ENCODE measurements at places on chromosomes 7 and 10. TPM values are rescaled to one million over a fixed set of nuclear protein-coding genes. Genes with fewer than 3 reads are reported as not detected.

GRCh38 chr10:49696311-49696710, 16.9 kb downstream of the C10orf53 start:
- DNase-seq, result no peak

- peak; percentile 72 for DNase-seq
Observed at GRCh38 chr7:19377611-19378344, 232.6 kb upstream of the FERD3L start.

GRCh38 chr10:45239642-45240041, 75.8 kb downstream of the OR13A1 start:
- DNase-seq, result peak; percentile 38

The FXYD4 gene
- total RNA-seq, result not detected

The ADRB1 gene
- total RNA-seq, result not detected

The TLL2 gene
- under 0.01 TPM for total RNA-seq

The NEUROG3 gene
- not detected for total RNA-seq

The SFRP5 gene
- total RNA-seq, result not detected

The GGCT gene
- 98.3 TPM for total RNA-seq
